ENCODE measurements at places on chromosomes 13 and 19.

DNA sequence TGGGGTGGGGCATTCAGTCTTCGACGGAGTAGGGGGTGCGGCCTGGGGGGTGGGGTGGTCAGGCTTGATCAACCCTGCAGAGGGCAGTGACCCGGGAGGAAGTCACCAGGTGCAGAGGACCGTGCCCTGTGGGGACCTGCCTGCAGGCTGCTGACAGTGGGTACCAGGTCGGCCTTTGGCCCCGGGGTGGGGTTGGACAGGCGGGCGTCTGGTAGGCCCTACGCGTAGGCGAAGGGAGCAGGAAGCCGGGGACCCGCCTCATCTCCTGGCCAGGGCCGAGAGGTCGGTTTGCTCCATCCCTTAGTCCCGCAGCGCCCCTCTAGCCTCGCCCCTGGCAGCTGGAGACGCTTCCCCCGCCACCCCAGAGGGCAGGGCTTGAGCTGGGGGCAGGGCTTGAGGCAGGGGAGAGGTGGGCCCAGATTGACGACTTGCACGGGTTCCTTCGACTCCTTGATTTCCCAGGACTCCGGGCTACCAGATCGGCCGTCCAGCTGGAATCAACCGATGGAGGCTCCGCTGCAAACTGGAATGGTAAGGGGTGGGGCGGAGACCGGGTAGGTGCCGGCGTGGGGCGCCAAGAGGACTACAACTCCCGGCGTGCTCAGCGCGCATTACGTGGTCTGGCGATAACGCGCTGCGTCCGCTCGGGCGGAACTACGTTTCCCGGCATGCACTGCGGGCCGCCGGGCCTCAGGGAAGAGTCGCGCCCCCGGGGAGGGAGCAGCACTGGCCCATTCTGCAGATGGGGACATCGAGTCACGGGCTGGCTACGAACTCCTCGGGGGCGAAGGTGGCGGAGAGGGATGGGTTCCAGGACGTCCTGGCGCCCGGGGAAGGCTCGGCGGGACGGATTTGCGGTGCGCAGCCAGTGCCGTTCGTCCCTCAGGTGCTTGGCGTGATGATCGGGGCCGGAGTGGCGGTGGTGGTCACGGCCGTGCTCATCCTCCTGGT, at the start of gene PNPLA6:
TSS of gene PNPLA6 (plus strand) at position 671 of the 951 bp plus-strand sequence. CDS start at position 743, 72 bp downstream.
- peak; percentile 96 for DNase-seq

DNA sequence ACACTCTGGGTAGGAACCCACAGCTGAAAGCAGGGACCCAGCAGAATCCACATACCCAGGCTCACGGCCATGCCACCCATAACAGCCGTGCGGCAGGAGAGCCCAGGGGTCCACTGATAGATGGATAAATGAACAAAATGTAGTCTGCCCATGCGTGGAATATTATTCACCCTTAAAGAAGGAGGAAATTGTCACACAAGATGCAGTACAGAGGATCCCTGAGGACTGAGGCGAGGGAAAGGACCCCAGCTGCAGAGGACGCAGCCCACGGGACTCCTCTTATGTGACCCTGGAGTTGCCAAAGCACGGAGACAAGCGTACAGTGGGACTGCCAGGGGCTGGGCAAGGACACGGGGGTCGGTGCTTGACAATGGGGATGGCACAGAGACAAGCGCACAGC, 10.7 kb downstream of the GRTP1 start:
- DNase-seq = no peak

DNA sequence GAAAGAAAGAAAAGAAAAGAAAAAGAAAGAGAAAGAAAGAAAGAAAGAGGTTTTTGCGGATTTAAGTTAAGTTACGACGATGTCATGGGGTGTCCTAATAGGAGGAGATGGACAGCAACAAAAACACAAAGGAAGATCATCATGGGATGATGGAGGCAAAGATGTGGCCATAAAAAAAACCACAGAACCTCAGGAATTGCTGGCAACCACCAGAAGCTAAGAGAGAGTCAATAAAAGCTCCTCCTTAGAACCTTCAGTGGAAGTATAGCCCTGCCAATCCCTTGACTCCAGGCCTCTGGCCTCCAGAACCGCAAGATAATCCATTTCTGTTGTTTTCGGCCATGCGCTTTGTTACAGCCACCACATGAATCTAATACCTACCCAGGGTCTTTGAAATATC, 11.5 kb downstream of the PLEKHA4 start:
- no peak for DNase-seq

DNA sequence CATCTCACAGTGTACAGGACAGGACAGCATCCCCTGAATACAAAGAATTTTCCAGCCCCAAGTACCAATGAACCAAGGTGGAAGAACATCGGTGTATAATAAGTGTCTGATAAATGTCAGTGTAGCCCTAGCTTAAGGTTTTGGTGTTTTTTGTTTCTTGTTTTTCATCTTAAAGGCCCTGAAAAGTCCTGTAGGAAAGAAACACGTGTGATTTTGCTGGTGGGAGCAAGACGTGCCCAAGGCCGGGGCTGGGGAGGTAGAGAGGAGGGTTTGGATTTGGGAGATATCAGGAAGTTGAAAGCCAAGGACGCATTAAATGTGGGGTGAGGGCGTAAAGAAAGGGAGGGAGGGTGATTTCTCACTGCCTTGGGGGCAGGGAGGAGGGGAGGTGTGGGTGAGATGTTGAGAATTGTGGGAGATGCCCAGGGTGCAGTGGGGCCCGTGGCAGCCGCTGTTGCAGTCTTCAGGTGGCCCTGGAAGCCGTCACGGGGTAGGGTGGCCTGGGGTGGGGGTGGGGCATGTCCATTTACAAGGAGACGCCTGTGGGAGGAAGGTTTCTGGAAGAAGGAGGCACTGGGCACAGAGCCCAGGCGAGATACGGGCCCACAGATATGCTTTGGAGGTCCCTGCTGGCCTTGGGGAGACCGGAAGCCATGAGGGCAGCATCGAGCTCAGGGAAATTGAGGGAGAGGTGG, 6.7 kb downstream of the CAMSAP3 start:
- no peak for DNase-seq

- no peak for DNase-seq
These were observed 4.2 kb upstream of the SULT2B1 start for GRCh38 chr19:48547722-48548121.

DNA sequence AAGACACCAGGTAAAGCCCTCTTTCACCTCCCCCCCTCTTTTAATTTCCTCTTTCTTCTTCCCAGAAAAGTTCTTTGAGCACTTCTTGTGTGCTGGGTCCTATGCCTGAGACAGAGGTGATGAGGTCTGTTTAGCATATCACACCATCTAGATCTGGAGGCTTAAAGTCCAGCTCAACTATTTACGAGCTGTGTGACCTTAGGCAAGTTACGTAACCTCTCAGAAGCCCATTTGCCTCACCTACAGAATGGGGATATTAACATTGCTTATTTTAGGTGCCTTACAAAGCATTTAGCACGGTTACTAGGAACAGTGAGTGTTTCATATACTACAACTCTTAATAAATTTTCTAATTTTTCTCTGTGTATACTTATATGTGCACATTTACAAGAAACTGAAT, 47.7 kb downstream of the ADGRE1 start:
- DNase-seq = no peak

DNA sequence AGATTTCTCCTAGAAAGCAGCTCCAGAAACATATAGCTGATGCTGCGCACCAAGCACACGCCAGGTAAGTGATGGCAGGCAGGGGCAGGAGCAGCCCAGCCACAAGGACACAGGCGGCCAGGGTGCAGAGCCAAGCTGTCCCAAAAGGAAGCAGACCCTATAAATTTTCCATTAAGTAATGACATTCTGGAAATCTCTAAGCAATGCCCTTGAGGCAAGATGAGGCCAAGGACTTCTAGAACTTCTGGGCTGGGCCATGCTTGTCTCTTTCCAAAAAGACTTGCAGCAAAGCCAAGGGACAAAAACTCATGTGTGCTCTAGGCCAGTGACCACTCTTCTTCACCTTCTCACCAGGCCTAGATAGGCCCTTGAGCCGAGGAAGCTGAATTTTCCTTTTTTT, 42.2 kb upstream of the EPHX3 start:
- no peak for DNase-seq

- DNase-seq = no peak
These were observed 671.1 kb upstream of the SPRY2 start for GRCh38 chr13:81012031-81012430.

DNA sequence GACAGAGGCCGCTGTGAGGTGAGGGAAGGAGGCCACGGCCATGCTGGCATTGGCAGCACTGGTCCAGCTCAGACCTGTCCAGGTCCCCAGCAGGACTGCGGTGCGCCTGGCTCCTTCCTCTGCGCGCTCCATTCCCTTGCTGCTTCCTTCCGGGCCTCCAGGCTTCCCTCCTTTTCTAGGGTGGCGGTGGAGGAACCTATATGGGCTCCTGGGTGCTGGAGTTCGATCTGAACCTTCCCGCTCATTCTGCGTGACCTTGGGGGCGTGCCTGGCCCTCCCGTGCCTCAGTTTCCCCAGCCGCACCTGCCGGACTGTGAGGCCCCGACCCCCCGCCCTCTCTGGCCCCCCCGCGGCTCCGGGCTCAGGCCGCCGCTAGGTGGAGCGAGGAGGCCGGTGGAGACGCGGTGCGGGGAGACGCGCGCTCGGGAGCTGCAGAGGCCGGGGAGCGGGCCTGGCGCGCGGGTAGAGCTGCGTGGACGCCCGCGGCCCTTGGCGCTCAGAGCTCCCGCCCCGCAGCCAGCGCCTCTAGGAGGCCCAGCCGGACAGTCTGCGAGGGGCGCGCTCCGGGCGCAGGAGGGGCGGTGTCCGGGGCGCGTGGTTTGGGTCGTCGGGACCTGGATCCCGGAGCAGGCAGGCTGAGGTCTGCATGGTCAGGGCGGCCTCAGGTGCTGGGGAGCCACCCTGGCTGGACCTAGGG, 29.9 kb downstream of the EFNA2 start:
- DNase-seq = peak; percentile 66

GRCh38 chr19:944663-945241, 18.9 kb downstream of the ARID3A start:
- DNase-seq = no peak

GRCh38 chr13:25291691-25292090, 4.4 kb upstream of the MTMR6 start:
- DNase-seq = no peak

- no peak for DNase-seq
These were observed 426.7 kb downstream of the LIG4 start for GRCh38 chr13:107788464-107789165.

All from WTC11 (cell line).